ENCODE measurements at places on chromosomes 3 and 15.

DNA sequence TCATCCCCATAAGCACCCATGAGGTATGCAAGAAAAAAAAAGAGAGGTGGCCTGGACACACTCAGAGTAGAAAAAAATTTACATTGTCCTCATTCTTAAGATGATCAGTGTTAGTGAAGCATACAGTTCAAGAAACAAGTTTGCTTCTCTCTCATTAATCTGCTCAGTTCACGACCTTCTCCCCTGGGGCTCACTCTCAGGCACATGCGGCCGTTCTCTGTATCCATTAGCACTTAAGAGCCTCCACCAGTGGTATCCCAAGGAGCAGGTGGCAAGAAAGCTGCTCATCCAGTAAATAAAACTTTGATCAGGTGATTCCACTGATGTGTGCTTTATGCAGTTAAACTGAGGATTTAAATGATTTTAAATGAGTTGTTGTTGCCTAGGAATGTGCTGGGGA lies 57.4 kb downstream of the ARHGAP31 start:
- no peak for DNase-seq

DNA sequence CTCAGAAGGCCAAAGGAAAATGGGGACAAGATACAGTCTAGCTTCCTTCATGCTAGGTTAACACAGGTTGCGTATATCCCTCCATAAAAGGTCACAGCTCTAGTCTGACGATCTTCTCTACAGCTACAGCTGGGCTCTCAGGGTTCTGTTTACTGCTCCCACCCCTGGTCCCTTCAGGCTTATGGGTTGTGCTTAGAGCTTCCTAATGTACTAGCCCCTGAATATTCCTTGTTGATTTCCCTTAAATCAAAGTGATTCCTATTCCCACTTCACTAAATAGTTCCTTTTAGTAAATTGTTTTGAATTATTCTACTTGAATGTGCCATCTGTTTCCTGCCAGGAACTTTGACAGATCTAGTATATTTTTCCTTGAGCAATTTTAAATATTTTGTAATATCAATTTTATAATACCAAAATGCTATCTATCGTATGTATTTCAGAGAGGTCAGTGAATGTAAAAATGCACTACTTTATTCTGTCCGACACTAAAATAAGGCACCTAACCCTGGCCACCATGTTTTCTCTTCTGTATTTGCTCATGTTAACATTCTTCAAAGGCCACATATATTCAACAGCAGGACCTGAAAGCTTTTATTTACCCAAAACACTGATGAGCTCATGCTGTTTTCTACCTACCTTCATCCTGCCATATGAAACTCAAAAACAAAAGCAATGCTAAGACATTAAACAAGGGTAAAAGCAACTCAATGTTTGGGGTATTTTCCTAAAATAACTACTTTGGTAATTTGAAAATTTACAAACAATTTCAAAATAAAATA lies 92.8 kb upstream of the TGFBR2 start:
- DNase-seq, result no peak

DNA sequence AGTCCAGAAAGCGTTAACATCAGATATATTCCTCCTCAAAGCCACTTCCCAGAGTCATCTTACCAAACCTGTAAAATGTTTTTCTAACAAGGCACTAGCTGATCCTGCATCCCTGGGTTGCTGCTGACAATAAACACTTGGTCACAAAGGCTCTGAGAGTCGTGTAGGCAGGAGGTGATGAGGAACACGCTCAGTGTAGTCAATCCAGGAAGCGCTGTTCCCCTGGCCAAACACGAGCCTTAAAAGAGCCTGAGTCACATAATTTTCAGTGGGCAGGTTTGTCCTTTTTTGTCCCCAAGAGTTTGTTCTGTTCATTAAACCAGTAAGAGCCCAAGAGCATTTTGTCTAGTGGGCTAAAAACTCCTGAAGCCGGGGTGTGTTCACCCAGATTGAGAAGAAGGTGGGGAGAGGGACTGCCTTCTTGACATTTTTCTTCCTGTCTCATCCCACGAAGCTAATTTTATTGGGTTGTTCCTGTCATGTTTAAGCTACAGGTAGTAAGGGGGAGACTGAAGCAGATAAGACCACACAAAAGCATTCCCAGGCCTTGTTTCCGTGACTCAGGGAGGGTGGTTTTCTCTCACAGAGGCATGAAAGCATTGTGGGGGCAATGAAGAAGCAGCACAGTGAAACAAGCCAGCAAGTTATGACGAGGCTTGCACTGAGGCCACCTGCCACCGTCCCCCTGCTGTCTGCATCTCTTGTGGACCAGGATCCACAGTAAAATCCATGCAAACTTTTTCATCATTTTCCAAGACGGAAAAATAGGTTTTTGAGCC lies 73.7 kb downstream of the FOXB1 start:
- DNase-seq, result no peak

- no peak for DNase-seq
Measured at GRCh38 chr3:158802409-158803268, 785 bp downstream of the MFSD1 start.

- no peak for DNase-seq
Measured at GRCh38 chr3:46324036-46324435, 29.9 kb upstream of the CCR2 start.

DNA sequence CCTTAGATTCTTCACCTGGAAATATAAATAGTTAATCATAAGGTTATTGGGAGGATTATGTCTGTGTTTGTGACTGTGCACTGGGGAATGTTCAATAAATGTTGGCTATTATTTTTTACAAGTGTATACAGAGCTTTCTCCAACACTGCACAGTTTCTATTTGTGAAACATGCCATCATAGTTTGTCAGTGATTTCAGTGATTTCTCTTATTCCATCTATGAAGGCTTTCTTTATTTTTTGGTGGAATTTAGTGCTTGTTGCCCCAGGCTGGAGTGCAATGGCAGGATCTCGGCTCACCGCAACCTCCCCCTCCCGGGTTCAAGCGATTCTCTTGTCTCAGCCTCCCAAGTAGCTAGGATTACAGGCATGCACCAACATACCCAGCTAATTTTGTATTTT lies 545.0 kb upstream of the GRM7 start:
- no peak for DNase-seq

- DNase-seq, result no peak
Measured at GRCh38 chr15:81073801-81074200, 60.3 kb upstream of the CFAP161 start.

DNA sequence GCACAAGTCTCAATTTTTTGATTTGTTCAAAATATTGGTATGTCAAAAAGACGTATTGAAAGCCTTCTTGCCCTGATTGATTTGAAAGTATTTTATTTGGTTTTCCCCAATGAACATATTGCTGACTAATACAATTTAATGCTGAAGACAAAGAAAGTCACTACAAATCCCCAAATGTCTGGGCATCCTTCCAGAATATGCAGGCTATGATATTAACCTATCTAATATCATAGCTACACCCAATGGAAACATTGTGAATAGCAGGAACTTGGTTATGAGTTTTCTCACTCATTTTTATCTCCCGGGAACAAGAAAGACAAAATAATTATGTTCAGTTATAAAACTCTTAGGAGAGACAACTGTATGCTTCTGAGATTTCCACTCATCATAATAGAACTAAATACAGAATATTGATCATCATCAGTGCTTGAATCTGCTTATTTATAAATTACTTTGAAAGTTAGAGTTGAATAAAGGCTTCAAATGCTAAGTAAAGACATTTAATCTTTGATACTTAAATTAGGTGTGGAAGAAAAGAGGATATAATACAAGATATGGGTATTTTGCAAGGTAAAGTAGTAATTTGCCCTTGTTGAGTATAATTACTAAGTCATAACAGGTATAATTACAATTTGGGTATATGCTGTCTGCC lies 483.9 kb downstream of the RBMS3 start:
- DNase-seq, result no peak

DNA sequence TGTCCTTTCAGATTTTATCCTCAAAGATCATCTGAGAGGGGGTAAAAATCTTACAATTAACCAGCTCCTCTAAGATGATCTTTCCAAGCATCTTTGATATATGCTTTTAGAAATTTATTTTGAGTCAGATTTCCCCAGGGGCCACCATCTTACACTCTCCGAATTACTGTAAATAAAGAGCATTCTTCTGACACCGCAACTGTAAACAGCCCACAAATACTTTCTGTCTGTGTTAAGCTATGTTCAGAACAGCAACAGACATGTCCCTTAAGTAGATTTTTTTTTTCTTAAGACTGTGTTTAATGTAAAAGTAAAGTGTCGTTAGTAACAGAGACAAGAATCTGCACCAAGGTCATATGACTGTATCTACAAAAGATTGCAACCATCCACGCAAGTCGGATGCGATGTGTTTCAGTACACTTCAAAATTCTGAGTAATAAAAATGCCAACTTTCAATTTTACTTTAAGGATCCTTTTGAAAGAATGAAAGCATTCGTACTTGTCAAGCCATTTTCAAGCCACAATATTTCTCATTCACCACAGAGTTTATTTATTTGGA lies 159.0 kb upstream of the KCNH8 start:
- DNase-seq, result no peak

All from upper lobe of left lung (tissue), 6 donors.